Bone marrow (tissue), 2 donors: ENCODE measurements at places on chromosomes 5 and 9.

GRCh38 chr5:129541648-129542251 is 81.7 kb downstream of the ADAMTS19 start:
- no peak for DNase-seq

GRCh38 chr5:100706776-100707175 is 171.6 kb downstream of the FAM174A start:
- peak; percentile 71 for DNase-seq

DNA sequence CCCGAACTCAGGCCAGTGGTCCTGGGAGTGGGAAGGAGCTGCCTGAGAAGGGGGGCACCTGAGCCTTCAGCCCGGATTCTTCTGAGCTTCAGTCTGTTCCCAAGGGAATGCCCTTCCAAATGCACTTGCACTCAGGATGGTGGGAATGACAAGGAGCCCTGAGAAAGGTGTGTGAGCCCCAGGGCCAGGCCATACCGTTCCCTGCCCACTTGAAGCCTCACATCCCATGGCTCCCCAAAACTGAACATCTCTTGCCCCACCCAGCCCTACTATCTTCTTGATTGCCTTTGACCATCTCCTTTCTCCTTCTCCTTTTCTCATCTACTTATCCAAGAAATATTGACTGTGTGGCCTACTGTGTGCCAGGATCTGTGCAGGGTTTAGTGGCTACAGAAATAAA is 84.4 kb upstream of the HSPA9 start:
- no peak for DNase-seq

DNA sequence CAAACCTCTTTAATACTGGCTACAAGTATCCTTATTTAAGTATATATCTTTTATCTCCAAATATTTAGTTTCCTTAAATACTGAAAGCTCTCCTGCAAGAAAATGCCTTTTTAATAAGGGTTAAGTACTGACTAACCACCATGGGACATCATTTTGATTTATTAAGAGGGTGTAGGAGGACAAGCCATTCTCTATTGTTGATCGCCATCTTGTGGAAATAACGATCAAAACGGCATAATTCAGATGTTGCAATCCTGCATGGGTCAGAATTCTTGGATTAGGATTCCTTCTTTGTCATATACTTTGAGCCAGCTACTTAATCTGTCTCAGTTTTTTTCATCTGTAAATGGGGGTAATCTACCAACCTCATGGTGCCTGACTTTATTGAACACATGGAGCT is 28.7 kb upstream of the C5orf46 start:
- peak; percentile 54 for DNase-seq

DNA sequence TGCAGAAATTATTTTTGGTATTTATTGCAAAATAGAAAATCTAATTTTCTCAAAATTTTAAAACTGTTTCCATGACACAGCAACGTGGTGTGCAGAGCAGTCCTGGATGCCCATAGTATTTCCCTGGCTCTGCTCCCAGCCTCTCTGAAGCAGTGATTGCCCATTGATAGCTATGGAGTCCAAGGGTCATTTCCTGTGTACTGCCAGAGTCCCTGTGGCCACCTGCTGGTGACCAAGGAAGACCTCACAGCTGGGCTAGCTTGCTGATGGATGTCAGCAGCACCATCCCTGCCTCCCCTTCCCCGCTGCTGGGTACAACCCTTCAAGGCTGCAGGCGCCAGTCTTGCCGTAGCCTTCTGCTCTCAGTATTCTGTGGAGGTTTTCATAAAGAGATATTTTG is 184.1 kb downstream of the DIRAS2 start:
- DNase-seq: no peak

DNA sequence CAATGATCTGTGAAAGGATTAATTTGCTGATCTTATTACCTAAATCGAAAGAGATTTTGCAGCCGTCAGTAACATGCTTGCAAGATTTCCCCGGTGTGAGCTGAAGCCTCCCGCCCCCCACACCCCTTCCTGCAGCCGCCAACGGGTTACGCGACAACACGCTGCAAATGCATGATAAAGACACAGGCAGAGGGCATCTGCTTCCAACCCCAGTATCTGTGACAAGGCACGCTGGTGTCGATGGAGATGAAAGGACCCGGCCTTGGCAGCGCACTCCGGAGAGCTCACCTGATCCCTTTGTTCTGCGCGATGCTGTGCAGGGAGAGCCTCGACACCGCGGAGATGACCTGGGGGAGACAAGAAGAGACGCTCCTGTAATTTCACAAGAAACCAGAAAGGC is 122.9 kb upstream of the SARDH start:
- no peak for DNase-seq

- no peak for DNase-seq
Observed at GRCh38 chr5:143506836-143507552, 103.5 kb upstream of the NR3C1 start.

DNA sequence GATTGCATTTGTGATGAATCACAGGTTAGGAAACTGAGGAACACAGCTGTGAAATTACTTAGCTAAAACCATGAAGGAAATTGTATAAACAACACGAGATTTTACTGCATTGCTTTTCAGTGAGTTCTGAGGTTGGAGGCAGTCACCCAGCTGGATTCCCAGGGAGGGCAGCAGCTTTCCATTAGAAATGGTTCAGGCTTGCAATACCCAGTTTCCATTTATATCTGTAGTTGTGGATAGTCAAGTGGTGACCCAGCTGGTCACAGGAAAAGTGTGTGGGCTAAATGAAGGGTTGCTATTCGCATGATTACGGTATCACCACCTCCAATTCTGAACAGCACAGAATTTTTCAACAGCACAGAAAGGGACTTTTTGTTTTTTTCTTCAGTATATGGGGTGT is 34.3 kb upstream of the SPATA31D4 start:
- DNase-seq: no peak

DNA sequence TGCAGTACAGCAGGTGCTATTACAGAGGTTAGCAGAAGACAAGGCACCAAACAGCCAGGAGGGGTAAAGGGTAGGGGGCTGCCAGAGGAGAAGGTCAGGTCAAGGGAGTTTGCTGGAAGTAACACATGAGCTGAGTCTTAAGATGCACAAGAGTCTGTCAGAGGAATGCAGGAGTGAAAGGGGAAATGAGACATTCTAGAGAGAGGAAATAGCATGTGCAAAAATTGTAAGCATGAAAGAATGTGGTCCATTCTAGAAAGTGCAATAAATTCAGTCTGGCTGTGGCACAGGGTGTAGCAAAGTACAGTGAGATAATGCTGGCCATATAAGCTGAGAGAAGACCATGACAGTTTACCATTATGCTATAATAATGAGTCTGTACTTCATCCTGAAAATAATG is 6.6 kb downstream of the GOLGA1 start:
- DNase-seq: no peak

DNA sequence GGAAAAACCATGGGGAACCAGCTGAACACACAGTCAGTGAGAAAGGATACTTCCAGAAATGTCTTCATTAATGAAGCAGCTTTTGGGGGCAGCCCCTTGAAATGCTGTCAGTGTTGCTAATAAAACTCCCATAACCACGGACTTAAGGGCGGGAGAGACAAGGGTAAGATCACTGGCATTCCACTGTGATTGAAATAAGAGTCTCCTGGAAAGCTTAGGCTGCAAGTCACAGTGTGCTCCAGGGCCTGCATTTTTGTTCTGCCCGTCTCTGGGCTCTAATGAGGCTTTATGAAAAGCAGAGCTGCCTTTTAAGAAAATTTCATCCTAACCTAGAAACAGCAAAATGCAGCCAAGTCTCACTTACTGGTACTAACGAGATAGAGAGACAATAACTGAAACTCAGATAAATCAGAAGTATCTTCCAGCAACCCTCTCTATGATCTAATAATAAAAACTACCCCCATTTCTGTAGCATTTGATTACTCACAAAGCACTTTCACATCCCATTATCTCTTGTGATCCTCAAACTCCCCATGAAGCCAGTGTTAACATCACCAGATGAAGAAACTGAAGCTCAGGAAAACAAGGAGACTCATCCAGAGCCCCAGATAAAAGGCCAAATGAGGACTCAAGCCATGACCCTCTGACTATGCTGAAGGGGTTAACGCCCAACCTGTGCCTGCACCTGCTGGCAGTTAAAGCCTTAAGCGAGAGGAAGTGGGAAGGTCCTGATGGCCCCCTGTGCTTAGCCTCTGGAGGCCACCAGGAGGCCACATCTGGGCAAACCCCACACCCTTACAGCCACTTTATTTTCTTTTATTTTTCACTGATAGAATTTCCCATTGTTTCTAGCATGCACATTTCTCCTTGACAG is 37.5 kb downstream of the SPOCK1 start:
- DNase-seq: no peak

GRCh38 chr5:135214897-135215616 is 181.0 kb upstream of the PITX1 start:
- DNase-seq: no peak

DNA sequence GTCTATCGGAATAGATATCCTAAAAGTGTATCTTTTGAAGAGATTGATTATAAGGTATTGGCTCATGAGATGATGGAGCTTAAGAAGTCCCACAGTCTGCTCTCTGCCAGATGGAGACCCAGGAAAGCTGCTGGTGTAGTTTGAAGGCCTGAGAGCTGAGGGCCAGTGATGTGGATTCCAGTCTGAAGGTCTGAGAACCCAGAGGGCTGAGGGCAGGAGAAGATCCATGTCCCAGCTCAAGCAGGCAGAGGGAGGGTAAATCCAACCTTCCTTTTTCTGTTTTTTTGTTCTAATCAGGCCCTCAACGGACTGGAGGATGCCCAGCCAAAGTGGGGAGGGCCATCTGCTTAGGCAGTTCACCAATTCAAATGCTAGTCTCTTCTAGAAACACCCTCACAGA is 11.0 kb upstream of the ABL1 start:
- no peak for DNase-seq

GRCh38 chr5:110738503-110738811 is 350 bp upstream of the SLC25A46 start:
- no peak for DNase-seq
